ENCODE measurements at places on chromosomes 1 and 21.

- DNase-seq: no peak
These were observed 3.6 kb upstream of the PRRX1 start for GRCh38 chr1:170660281-170660713.

DNA sequence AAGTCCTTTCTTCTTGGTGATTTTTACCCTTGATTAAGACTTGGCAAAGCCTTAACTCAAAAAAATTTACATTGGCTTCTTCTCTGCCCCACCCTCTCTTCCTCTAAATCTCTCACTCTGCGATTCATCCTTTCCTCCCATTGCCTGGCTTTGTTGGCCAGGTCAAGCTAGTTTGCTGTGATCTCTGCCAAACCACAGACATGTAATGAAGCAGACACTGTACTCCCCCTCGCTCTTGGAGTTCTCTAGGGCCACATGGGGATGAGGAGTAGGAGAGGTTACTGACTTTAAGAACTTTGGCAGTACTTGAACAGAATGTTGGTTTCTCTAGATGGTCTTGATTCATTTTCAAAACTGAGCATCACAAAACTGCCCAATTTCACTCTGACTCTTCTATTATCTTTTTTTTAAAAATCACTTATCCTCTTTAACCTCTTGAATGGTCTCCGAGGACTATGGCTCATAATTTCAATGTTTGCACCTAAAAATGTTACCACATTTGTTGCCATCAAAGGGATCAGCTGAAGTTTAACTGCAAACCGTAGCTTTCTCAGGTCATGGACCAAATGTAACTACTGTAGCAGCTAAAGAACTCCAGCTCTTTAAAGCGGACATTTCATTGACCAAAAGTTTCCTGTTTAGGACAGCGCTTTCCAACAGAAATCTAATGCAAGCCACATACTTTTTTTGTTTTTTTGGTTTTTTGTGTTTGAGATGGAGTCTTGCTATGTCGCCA is 62.7 kb upstream of the IPO9 start:
- DNase-seq: no peak

- no peak for DNase-seq
These were observed 110.3 kb upstream of the TRABD2B start for GRCh38 chr1:48107516-48107915.

GRCh38 chr1:219434923-219435297 is 178.0 kb downstream of the ZC3H11B start:
- no peak for DNase-seq

DNA sequence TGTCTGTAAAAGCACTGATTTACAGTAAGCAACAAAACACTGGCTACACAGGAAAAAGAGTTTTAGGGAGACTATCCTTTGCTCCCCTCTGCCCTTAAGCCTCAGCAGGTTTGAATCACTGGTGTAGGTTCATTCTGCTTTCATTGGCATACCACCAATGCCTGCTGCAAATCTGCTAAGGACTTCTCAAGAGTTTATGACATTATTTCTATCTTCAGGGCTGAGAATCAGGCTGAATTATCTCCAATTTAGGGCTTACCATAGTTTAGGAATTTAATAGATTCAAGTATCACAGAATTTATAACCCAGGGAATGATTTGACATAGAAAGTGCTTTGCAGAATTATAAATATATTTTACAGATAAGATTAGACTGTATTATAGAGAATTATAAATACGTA is 6.7 kb upstream of the ZBTB18 start:
- DNase-seq: no peak

GRCh38 chr1:76314730-76315129 is 240.2 kb downstream of the ST6GALNAC3 start:
- DNase-seq: no peak

DNA sequence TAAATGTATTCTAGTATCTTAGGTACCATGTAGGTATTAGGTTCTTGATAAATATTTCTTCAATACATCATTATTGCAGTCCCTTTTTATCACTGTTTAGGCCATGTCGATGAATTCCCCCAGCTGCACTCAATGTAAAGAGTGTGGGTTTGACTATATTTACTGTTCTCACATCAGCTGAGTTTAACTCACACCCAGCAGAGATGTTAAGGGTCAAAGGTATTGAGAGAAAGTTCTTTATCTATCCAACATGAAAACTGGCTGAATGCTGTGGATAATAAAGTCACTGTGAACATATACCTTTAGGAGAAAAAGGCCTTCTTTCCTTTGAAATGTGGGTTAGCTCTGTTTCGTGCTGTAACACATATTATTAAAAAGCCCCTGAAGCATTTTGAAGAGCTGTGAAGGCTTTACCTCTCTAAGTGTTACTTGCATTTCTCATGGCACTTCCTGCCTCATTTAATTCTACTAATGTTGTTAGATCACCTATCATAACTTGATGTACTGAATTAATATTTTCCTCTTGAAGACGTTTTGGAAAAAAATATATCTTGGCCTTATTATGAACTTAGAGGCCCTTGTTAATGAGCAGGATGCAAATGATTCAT is 19.1 kb upstream of the LYST start:
- no peak for DNase-seq
